Stimulated activated CD8-positive, alpha-beta memory T cell treated with anti-CD3 and anti-CD28 coated beads, Interleukin-4, amount 100 ng/mL, for 1 hour (primary cell): ENCODE measurements at places on chromosomes 12 and 14.

- no peak for DNase-seq
Observed at GRCh38 chr14:81430235-81430634, 30.1 kb upstream of the STON2 start.

DNA sequence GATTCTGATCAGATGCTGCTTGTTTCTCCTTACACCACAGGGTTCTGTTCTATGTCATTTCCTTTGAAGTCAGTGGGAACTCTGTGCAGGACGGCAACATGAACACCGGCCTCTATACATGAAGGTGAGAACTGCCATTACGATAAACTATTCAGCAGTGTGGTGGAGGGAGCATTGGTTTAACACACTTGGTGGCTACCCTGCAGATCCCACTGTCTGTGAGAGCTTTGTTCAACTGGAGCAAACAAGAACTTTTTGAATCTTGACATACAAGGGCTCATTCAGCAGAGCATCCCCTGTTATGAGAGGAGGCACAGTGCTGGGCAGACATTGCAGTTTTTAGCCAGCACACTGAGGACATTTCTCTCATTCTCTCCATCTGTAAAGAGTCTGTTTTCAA is 10.7 kb upstream of the FRS2 start:
- DNase-seq = no peak

DNA sequence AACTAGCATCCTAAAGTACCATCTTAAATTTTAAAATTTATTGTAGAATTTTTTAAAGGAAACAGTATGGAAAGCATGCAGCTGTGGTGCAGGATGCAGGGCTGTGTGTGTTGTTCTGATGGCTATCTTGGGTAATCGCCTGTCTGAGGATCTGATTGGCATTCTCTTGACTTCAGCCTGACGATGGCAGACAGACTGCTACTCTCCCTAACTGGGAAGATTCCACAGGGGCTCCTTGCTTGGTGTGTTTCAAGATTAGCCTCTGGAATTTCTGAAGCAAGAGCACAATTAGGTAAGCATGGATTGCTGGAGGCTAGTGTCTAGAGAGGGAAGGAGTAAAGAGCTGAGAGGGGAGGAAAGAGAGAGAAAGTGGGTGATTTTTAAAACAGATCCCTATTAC is 696.8 kb upstream of the LRFN5 start:
- DNase-seq = no peak

GRCh38 chr14:69249603-69250002 is 10.4 kb upstream of the GALNT16 start:
- DNase-seq = no peak

DNA sequence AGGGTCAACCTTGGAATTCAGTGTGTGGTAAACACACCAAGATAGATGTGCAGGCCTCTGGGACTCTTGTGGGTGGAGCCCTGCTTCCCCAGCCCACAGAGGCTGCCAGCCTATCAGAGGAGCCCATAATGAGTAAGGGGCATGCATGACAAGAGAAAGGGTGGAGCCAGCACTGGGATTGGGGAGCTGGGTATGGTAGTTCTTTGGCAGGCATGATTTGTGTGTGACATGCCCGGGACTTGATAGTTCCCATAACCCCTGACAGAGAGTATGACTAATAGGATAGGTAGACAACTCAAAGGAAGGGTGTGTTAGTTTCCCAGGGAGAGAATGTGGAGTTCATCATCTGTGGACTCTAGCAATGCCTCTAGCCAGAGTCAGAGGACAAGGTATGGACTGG is 143.0 kb downstream of the EMP1 start:
- DNase-seq = no peak

DNA sequence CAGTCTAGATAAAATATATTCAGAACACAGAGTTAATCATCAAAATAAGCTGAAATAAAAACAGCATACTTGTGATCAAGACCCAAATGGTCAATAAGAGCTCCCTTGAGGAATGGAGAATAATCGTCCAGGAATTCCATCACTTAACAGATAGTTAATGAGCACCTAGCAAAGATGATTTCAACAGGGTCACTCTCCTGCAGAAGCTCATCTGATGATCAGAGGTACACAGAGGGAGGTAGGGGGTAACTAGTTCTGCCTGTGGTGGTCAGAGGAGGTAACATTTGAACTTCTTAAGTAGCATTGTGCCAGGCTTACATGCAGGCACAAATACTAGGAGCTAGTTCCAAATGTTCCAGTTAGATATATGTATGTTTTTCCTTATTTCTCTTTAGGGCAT is 9.5 kb downstream of the MED13L start:
- DNase-seq = no peak

GRCh38 chr12:7190268-7191055 is 976 bp downstream of the PEX5 start:
- no peak for DNase-seq

GRCh38 chr14:106201376-106201775 is 675.0 kb downstream of the TMEM121 start:
- DNase-seq = no peak

DNA sequence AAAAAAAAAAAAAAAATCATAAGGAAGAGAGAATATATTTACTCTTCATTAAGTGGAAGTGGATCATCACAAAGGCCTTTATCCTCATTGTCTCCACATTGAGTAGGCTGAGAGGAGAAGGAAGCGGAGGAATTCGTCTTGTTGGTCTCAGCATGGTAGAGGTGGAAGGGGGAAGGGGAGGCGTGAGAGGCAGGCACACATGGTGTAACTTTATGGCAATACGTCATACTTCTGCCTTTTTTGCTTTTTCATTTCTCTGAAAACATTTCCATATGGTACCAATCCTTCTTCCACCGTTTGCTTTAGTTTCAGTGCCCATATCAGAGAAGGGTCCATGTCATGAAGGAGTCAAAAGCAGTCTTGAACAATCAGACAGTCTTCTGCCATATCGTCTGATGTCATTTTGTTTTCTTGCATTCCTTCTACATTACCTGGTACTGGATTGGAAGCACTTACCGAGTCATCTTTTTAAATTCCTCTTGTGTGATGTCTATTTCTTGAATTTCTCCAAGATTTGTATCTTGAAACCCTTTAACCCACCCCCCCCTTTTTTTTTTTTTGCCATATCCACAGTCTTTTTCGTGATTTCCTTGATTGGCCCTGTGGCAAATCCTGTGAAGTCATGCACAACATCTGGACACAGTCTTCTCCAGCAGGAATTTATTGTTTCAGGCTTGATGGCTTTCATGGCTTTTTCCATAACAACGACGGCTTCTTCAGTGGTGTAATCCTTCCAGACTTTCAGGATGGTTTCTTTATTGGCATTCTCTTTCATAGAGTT is 8.9 kb downstream of the FUT8 start:
- DNase-seq = no peak
